ENCODE measurements at places on chromosomes 12 and 14.
A peak's percentile ranks its signal among the peaks of the same experiment; 100 is the strongest.

GRCh38 chr14:56505361-56505760 is 74.2 kb upstream of the TMEM260 start:
- DNase-seq, result no peak

GRCh38 chr12:28190321-28191050 is at the start of gene CCDC91:
TSS of gene CCDC91 (plus strand) at chr12:28190456. CDS start at chr12:28257216, 66,760 bp downstream.
- peak; percentile 75 for DNase-seq

- no peak for DNase-seq
Measured at GRCh38 chr12:66697404-66697803, 18.5 kb upstream of the GRIP1 start.

GRCh38 chr12:118900993-118901392 is 80.3 kb upstream of the SRRM4 start:
- DNase-seq, result no peak

DNA sequence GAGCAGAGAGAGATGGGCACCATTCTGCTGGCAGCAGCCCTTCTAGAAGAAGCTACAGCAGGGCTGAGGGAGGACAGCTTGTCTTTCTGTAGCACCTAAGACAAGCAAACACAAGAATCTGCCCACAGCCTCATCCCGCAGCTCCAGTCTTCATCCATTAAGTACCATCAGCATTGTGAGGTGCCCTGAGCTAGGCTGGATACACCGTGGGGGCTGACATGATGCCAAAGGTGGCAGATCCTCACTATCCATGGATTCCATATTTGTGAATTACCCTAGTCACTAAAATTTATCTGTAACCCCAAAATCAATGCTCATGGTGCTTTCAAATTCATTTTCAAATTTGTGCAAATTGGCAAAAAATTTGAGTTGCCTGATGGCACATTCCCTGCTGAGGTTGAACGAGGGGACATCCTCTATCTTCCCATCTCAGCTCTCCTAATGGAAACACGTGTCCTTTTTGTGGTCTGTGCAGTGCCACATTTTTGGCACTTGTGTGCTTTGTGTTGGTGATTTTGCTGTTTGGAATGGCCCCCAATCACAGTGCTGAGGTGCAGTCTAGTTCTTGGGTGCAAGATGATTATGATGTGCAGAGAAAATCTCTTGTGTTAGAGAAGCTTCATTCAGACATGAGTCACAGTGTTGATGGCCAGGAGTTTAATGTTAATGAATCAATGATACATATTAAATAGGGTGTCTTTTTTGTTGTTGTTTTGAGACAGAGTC is 7.0 kb downstream of the PITPNM2 start:
- no peak for DNase-seq

- DNase-seq, result no peak
Measured at GRCh38 chr12:109737126-109737525, 23.5 kb downstream of the FAM222A start.

DNA sequence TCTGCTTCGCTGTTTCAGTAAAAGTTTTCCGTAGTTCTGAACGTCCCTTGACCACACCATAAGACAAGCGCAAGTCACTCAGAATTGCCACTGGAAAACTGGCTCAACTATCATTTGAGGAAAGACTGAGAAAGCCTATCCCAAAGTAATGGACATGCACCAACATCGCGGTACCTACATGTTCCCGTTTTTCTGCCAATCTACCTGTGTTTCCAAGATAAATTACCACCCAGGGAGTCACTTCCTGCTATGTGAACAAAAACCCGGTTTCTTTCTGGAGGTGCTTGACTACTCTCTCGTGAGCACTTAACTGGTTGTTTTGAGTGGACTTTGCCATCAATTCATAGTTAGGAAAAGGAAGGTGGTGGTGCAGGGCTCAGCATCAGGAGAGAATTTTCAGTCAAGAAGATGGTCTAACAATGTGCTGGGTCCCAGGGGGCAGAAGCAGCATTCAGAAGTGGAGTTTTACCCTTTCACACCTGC is 1.4 kb downstream of the EGLN3 start:
- DNase-seq, result no peak

- DNase-seq, result no peak
Measured at GRCh38 chr12:42213954-42214426, 24.1 kb downstream of the YAF2 start.

DNA sequence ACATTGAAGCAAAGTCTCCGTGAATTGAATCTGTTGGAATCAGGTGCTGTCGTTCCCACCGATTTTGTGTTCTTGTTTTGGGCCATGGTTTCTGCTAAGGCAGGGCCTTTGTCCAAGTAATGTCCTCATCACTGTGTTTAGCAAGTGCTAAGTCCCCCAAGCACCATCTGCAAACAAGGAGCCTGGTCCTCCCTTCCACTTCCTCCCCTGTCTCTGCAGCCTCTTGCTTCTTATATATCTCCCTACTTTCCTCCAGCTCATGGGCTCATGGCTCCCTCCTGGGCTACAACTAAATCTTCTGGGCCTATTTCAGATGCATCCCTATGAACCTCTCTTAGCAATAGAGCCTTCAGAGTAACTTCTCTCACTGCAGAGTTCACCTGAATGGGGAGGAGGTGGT is 25.8 kb upstream of the CMKLR1 start:
- no peak for DNase-seq

GRCh38 chr12:65825507-65826352 is 1.4 kb downstream of the HMGA2 start:
- DNase-seq, result no peak

DNA sequence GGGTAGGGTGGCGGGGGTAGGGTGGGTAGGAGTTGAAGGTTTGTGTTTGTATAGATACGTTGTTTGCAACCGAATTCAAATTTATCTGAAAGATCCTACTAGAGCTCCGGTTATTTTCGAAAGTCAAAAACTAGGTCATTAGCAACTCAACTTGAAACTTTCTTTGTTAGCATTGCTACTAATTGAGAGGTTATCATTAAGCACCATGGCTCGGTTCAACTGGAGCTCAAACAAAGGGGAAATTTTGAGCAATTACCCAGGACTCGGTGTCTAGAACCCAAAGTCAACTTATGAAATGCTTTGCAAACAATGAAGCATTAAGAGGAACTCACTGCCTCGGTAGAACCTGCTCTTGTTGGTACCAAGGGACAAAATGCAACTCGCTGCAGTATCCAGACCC is 207.7 kb downstream of the BCAT1 start:
- no peak for DNase-seq

DNA sequence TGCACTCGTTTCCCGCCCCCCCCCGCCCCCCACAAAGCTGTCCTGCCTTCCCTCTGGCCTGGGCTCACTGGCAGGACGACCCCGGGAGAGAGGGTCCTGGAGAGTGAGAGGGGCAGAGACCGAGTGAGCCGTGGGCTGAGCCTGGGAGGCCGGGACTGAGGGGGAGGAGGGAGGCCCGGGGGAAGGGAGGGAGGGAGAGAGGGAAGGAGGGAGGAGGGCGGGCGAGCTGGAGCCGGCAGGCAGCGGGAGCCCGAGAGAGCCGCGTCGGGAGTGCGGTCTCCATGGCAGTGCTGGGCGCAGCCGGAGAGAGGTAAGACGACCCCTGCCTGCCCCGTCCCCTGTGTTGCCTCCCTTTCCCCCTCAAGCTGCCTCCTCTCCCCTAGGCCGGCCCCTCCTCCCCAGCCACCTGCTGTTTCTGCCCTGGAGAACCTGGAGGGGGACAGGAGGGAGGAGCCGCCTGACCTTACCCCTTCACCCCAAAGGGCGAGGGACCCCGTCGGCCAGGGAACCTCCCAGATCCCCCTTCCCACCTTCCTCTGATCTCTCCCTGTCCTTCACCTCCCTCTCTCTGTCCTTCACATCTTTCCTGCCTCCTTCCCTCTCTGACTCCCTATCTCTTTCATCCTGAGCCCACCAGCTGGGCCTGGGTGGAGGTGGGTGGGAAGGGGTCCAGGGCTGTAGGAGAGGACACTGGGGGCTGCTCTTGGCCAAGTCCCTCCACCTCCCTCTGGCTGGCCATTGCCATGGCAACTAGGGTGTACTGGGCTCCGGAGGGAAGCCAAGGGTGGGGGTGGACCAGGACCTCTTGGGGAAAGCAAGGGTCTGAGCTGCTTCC is at the start of gene GPR162:
Gene GPR162, plus strand, starts transcription at position 231 of the 835 bp plus-strand sequence. CDS start 2,078 bp downstream, outside the sequence.
- no peak for DNase-seq

GRCh38 chr12:20268771-20269170 is 99.6 kb upstream of the PDE3A start:
- no peak for DNase-seq

DNA sequence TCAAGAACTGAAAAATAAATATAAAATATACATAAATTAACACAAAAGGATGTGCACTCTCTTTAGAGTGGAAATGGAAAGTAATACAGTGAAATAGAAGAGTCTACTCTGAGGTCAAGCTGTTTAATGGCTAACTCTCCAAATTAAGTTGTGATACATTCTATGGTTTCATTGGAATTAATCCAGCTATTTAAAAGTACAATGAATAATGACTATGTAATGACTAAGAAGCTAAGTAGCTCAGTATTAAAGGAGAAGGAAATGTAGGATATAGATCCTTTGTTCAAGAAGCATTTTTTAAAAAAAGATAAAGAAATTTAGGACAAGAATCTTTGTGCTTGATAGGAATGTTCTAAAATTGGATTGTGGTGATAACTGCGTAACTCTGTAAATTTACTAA is 85.3 kb downstream of the LRP6 start:
- peak; percentile 61 for DNase-seq

- no peak for DNase-seq
Measured at GRCh38 chr14:90652626-90653025, 163.6 kb downstream of the TTC7B start.

- DNase-seq, result peak; percentile 67
Measured at GRCh38 chr12:41743835-41744234, 400.8 kb downstream of the GXYLT1 start.

- no peak for DNase-seq
Measured at GRCh38 chr12:126908765-126909142, 1358.2 kb upstream of the TMEM132C start.

DNA sequence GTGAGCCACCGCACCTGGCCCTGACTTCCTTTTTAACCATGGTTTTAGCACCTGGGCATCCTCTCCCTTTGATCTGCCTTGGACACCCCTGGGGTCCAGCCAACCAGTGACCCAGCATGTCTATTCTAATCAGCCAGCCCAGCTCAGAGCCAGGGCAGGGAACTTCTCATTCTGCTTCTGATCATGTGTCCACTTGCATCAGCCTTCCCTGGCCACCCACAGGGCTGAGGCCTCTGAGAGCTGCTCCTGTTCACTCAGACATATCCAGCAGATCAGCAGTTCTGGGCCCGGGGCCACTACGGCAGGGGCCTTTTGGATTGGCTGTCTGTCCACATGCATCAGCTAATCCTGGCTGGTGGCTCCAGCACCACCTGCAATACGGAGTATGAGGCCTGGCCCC is 117.9 kb upstream of the MAP1LC3B2 start:
- no peak for DNase-seq

DNA sequence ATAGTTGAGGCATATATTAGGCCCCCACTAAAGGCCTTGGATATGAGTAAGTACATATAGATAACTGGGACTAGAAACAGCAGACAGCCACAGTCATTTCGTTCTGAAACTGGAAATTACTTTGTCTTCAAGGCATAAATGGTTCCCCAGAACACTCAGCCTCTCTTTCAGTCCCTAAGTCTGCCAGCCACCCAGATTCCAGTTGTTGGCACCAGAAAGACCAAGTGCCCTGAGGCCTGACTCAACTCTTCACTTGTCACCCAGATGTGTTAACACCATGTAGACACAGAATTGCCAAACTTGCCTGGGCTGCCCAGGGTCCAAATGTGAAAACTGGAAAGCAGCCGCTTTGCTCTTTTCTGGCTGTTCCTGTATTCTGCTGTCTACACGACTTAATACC is 3.0 kb upstream of the LGALS3 start:
- DNase-seq, result no peak

DNA sequence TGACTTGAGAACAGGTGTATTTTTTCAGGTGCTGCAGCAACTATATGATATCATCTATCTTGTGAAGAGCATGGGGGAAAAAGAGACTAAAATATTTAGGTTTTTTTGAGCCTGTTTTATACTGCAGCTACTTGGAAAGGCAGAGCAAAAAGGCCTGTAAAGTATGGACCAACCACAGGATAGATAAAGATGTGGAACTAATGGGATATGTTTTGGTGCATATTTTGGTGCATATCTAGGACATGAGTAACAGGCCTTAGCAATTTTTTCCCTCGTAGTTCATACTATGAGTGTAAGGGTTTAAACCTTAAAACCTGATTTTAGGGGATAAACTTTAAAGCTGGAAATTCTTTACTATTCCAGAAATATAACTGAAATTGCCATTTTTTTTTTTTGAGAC is 6.0 kb upstream of the GTSF1 start:
- no peak for DNase-seq

DNA sequence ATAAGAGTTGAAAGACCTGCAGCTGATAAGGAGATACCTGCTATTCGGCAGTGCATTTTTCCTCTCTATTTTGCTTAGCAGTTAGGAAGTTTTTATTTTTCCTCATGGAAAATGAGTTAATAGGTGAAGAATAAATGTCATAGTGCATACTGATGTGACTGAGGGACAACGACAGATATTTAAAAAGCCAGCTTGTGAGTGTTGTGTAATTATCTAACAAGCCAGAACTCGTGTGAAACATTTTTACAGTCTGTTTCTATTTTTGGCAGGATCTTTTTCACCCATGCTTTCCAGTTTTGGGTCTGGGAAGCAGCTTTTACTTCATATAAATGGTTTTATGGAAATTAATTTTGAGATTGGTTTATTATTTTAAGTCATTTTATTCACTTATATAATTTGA is 2.9 kb downstream of the FBXO34 start:
- peak; percentile 33 for DNase-seq

- DNase-seq, result no peak
Measured at GRCh38 chr12:108559007-108559655, 1.8 kb downstream of the SART3 start.

- peak; percentile 63 for DNase-seq
Measured at GRCh38 chr14:102819176-102819628, 42.0 kb downstream of the TRAF3 start.

DNA sequence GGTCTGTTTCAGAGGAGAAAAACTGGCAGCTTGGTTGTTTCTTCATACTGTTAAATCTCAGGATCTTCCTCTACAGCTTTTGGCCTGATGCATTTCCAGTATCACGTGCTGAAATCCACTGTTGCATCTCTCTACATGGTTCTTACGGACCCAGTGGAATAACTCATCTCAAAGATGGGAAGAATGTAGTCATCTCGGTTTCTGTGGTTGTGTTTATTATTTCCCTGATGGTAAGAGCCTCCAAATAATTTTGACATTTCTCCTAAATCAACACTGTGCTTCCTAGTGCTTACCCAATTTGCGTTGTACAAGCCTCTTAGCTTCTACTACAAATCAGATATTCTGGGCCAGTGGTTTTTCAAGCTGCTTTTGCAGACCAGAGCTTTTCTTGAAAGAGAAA is 812.8 kb downstream of the C12orf50 start:
- DNase-seq, result no peak

- peak; percentile 47 for DNase-seq
Measured at GRCh38 chr12:122651520-122652224, 51.5 kb downstream of the HCAR2 start.

GRCh38 chr14:61281186-61281947 is at the start of gene TMEM30B:
TSS of gene TMEM30B (minus strand) at chr14:61281338. CDS start at chr14:61281147, 191 bp downstream.
- peak; percentile 94 for DNase-seq

- DNase-seq, result no peak
Measured at GRCh38 chr14:100405760-100406455, 82.8 kb downstream of the SLC25A47 start.

- DNase-seq, result no peak
Measured at GRCh38 chr12:123433615-123434014, 2.9 kb downstream of the RILPL2 start.
